CD4-positive, CD25-positive, alpha-beta regulatory T cell (primary cell): ENCODE measurements at places on chromosomes 2 and 18.

- no peaks in the 10 kb centered on the region for H3K4me1 ChIP-seq
- H3K36me3 ChIP-seq, result no peaks in the 10 kb centered on the region
- peaks cover 9% of the 10 kb centered on the region for H3K27me3 ChIP-seq
- H3K27ac ChIP-seq, result no peak overlapping the region
- H3K4me3 ChIP-seq, result no peak overlapping the region
These were observed 62.9 kb upstream of the CTIF start for GRCh38 chr18:48475635-48476549.

DNA sequence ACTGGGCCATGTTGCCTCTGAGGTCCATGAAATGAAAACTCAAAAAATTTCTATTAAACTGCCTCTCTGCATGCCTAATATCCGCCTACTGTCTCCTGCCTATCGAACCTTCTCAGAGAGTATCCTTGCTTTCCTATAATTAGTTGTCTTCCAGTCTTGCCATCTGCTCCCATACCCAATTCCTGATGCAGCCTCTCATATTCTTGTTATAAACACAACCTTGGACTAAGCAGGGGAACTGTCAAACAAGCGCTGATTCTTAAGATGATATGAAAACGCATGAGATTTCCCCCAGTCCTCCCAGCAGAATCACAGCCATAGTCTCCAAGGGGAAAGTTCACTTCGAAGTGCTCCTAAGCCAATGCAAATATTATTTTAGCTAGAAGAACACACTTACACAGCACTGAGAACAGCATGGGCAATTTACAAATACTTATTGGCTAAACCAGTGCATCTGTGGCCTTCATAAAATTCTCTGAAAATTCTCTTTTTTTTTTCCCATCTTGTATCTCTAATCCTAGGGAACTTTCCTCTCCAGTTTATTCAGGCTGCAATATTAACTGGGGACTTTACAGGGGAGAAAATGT lies 471.6 kb downstream of the MBD2 start:
- no peaks in the 10 kb centered on the region for H3K27me3 ChIP-seq
- no peak overlapping the region for H3K4me3 ChIP-seq
- no peak for DNase-seq
- H3K4me1 ChIP-seq, result no peaks in the 10 kb centered on the region

DNA sequence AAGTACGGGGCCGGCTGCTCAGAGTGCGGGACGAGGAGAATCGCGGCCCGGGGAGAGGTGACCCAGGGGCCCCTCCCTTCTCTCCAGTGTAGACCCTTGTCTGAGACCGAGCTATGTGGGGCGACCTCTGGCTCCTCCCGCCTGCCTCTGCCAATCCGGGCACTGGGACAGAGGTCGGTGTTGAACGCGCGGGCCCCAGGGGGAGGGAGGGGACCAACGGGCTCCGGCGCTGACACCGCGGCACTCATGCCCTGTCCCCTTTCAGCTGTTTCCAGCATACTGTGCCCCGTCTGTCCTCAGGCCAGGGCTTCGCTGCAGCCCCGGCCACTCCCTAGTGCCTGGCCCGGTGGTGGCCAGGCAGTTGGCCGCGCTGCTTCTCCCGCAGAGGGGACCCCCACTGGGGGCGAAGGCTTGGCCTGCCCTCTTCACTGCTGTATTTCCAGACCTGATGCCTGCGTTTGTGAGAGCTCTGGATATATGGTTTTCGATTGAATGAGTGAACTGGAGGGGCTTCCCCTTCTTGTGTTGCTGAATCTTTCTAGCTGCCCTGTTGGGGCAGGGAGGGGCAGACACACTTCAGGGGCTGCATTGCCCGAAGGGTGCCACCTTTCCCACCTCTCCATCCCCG lies 809 bp downstream of the DBI start:
- peak overlapping the region; percentile 79 for H3K27ac ChIP-seq
- H3K27me3 ChIP-seq, result no peaks in the 10 kb centered on the region
- H3K4me3 ChIP-seq, result peak overlapping the region; percentile 96
- DNase-seq, result peak; percentile 29

DNA sequence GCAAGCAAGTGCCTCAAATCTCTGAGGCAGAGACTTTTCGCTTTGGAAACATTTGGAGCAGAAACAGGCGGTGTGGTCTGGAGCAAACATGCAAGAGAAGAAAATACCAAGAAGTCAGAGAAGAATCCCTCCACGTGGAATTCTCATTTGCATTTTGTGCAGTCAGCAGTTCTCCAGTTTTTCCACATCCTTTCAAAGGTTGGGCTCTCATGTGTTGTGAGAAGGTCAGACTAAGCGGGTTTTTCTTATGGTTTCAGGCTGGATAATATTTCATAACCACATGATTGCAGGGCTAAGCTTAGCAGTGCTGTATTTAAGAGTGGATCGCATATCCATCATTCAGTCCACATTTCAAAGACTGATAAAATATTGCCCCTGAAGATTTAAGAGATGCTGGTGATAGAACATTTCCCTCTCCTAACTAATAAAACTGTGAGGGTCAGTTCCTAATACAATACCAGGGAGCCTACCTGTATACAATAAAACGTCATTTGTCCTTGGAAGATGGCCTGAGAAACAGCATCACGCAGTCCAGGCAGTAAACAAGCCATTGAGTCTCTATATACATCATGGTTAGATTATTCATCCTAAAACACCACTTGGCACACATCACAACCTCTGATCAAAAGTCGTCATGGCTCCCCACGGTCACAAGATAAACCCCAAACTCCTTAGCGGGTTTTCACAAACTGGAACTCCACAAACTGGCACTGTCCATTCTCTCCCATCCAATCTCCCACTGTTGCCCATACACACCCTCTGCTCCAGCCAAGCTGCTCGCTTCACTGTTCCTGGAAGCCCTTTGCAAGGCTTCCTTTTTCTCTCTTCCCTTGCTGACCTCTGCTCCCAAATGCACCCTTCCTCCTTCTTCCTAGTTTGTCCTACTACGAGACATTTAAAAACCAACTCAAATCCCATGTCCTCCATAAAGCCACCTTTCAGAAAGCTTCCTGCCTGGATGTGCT lies 31.5 kb downstream of the ANKRD44 start:
- peaks cover 72% of the 10 kb centered on the region for H3K4me1 ChIP-seq
- H3K27me3 ChIP-seq, result no peaks in the 10 kb centered on the region
- H3K4me3 ChIP-seq, result peak overlapping the region; percentile 61
- H3K36me3 ChIP-seq, result peaks cover 15% of the 10 kb centered on the region
- DNase-seq, result no peak

DNA sequence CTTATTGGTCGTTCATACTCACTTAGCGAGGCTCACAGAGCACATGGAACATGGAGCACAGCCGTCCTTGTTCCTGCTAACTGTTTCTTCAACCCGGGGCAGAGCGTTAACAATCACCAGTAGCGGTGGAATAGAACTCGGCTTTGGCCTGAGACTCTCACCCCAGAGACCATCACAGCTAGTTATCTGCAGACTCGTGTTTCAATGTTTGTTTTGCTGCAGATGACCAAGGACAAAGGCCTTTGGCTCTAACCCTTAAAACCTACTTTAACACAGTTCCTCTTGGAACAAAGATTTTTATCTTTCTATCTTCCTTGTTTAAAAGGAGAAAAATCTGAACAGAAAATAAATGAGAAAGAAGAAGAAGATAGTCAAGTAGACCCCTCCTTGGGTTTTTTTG lies 320.2 kb upstream of the UBE2E3 start:
- no peaks in the 10 kb centered on the region for H3K27me3 ChIP-seq
- no peaks in the 10 kb centered on the region for H3K4me1 ChIP-seq
- H3K4me3 ChIP-seq, result no peak overlapping the region
- no peak overlapping the region for H3K27ac ChIP-seq
- H3K36me3 ChIP-seq, result no peaks in the 10 kb centered on the region
- DNase-seq, result no peak

DNA sequence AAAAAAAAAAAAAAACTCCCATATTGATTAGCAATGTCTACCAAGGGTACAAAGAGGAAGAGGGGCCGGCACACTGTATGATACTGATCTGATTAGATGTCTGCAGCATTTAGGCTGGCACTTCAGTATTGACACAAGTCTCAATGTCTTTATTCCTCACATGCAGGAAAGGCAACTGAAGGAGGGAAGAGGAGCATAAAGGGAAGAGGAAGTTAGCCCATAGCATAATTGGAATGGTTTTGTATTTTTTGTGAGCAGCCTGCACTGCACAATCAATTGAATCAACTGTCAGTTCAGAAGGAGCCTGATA lies 79.0 kb downstream of the DNER start:
- H3K27me3 ChIP-seq, result peaks cover 7% of the 10 kb centered on the region
- no peak overlapping the region for H3K4me3 ChIP-seq
- H3K27ac ChIP-seq, result no peak overlapping the region

DNA sequence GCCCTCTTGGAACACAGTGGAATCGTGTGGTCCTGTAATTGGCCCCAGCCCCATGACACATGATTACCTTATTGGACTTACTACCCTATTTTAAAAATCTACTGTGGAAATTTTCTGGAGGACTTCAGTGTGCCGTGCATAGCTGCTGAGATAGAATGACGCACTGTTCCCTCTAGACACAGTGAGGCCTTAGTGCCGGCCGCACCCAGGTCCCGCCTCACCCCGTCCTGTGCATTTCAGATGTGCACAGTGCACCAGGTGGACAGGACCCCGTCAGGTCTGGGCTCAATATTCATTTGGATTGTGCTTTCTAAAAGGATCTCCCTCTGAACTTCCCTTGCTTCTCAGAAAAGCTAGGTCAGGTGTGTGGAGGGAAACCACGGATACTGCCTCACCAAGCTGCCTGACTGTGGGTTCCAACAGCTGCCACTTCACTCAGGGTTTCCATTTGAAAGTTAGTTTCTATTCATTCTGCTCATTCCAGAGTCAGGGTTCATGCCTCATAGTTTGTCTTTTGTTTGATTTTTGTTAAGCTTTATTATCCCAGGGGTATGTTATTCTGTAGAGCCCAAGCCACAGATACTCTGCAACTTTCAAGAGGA lies 155.8 kb downstream of the PTGR3 start:
- no peaks in the 10 kb centered on the region for H3K36me3 ChIP-seq
- no peak for DNase-seq
- H3K27ac ChIP-seq, result no peak overlapping the region
- H3K4me1 ChIP-seq, result no peaks in the 10 kb centered on the region
- H3K27me3 ChIP-seq, result no peaks in the 10 kb centered on the region
- no peak overlapping the region for H3K4me3 ChIP-seq

- H3K27ac ChIP-seq, result no peak overlapping the region
- H3K4me3 ChIP-seq, result peak overlapping the region; percentile 38
These were observed 85.9 kb upstream of the RFX8 start for GRCh38 chr2:101560780-101561315.

- no peaks in the 10 kb centered on the region for H3K27me3 ChIP-seq
- H3K4me3 ChIP-seq, result no peak overlapping the region
- no peaks in the 10 kb centered on the region for H3K36me3 ChIP-seq
- no peaks in the 10 kb centered on the region for H3K4me1 ChIP-seq
These were observed 12.9 kb upstream of the MRO start for GRCh38 chr18:50832754-50833153.

- DNase-seq, result no peak
- H3K27ac ChIP-seq, result no peak overlapping the region
- H3K4me1 ChIP-seq, result no peaks in the 10 kb centered on the region
These were observed 624.1 kb downstream of the CCDC85A start for GRCh38 chr2:56807861-56808260.

DNA sequence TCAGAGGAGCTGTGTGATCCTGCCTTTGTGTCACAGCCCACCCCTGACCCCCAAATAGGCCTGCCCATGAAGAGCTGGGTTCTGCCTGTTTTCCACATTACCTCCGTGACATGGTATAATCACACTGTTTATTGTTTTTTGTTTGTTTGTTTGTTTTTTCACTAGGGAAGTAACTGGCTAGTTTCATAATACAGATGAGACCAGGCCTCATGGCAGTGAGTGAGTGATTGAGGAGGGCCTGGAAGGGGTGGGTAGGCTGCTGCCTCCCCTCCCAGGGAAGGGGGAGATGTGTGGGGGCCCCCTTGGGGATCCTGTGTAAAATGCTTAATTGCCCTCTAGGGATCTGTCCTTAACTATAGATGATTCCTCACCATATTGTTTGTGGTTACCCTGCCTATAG lies 190.5 kb downstream of the LDLRAD4 start:
- no peaks in the 10 kb centered on the region for H3K4me1 ChIP-seq
- no peak for DNase-seq
- H3K27me3 ChIP-seq, result no peaks in the 10 kb centered on the region
- peaks cover 72% of the 10 kb centered on the region for H3K36me3 ChIP-seq

GRCh38 chr2:238654479-238655197 lies 193.2 kb upstream of the TWIST2 start:
- H3K27ac ChIP-seq, result no peak overlapping the region
- H3K4me3 ChIP-seq, result no peak overlapping the region
- no peaks in the 10 kb centered on the region for H3K4me1 ChIP-seq
- H3K36me3 ChIP-seq, result no peaks in the 10 kb centered on the region
- no peaks in the 10 kb centered on the region for H3K27me3 ChIP-seq

DNA sequence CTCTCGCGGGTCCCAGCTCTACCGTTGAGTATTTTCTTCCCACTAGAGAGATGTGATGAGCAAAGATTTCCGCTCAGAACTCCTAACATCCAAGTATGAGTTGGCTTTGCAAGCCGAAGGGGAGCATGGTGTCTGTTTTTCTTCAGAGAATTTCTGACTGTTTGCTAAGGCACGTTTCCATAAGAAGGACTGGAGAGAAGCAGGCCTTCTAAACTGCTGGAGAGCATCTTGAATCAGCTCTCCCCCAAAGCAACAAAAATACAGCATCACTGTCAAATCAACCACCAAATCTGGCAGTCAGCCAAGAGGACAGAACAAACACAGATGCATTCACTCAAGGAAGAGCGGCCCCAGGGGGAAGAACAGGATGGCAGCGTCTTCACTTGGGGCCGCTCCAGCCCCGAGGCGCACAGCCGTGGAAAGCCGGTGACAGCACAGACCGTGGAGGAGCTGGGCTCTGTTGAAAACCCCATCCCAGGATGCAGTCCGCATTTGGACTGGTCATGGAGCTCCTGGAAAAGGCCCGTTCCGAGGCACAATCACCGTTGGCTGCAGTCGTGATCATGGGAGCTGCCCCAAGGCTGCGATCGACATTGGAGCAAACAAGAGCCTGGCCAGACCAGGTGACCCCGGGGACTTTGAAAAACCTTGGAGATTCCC lies 101.4 kb downstream of the NFATC1 start:
- peaks cover 14% of the 10 kb centered on the region for H3K36me3 ChIP-seq
- H3K27ac ChIP-seq, result no peak overlapping the region
- DNase-seq, result no peak
- H3K4me3 ChIP-seq, result no peak overlapping the region

- DNase-seq, result no peak
- H3K36me3 ChIP-seq, result no peaks in the 10 kb centered on the region
- H3K4me1 ChIP-seq, result no peaks in the 10 kb centered on the region
These were observed 11.9 kb downstream of the GAL3ST2 start for GRCh38 chr2:241788572-241788971.

DNA sequence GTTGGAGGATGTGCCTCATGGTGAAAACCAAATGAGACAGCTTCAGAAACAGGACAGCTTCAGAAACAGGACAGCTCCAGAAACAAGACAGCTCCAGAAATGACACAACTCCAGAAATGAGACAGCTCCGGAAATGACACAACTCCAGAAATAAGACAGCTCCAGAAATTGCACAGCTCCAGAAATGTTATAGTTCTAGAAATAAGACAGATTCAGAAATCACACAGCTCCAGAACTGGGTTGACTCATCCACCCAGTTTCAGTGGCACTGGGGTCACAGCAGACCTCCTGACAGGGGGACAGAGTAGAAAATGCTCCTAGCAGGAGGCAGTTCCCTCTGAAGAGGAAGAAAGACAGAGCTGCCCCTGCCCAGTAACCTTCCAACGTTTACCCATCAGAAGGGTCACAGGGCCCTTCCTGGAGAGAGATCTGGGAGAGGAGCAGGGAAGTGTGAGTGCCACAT lies 26.9 kb upstream of the COL6A3 start:
- H3K27ac ChIP-seq, result no peak overlapping the region
- no peaks in the 10 kb centered on the region for H3K36me3 ChIP-seq
- H3K27me3 ChIP-seq, result no peaks in the 10 kb centered on the region
- DNase-seq, result no peak
- H3K4me3 ChIP-seq, result no peak overlapping the region
